K562 (cell line): ENCODE measurements at places on chromosomes 4 and X. TPM values are rescaled to one million over a fixed set of nuclear protein-coding genes. Genes with fewer than 3 reads are reported as not detected.
A peak's percentile ranks its signal among the peaks of the same experiment; 100 is the strongest.

The RAB39B gene
- total RNA-seq: 0.07 and 0.09 TPM in 2 replicates

The HPF1 gene
- 31.1 and 31.6 TPM in 2 replicates for total RNA-seq

The ZFP92 gene
- 3.3 and 3.5 TPM in 2 replicates for total RNA-seq

The ARSD gene
- 0.13 and 0.16 TPM in 2 replicates for total RNA-seq

The SPIN4 gene
- total RNA-seq: 23.7 and 24.5 TPM in 2 replicates

The SAGE1 gene
- total RNA-seq: 22.8 and 22.9 TPM in 2 replicates

The BMPR1B gene
- total RNA-seq: not detected in 2 replicates

The STATH gene
- total RNA-seq: not detected in 2 replicates

The LRAT gene
- 0.07 and 0.09 TPM in 2 replicates for total RNA-seq

The GAGE13 gene
- 77.6 and 79.1 TPM in 2 replicates for total RNA-seq

The CPEB2 gene
- total RNA-seq: 3.0 and 3.2 TPM in 2 replicates

DNA sequence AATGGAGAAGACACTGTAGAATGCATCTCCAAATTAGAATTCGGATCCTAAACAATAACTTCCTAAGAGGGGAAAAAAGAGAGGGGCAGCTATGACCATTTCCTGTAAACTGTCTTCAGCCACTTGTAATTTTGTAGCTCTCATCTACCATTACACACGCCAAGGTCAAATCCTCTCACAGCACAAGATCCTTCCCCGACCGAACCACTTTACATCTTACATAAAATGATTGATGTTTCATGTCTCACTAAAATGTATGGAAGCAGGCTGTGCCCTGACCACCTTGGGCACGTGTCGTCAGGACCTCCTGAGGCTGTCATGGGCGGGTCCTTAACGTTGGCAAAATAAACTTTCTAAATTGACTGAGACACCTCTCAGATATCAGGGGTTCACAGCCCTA lies 24.1 kb upstream of the PBDC1 start:
- no peaks in the 10 kb centered on the region; the same call in 1 of the 2 replicates for H3K4me1 ChIP-seq
- H3K27ac ChIP-seq: peak overlapping the region; percentile 61
- no peak overlapping the region for H3K4me3 ChIP-seq
- no peaks in the 10 kb centered on the region for H3K36me3 ChIP-seq

DNA sequence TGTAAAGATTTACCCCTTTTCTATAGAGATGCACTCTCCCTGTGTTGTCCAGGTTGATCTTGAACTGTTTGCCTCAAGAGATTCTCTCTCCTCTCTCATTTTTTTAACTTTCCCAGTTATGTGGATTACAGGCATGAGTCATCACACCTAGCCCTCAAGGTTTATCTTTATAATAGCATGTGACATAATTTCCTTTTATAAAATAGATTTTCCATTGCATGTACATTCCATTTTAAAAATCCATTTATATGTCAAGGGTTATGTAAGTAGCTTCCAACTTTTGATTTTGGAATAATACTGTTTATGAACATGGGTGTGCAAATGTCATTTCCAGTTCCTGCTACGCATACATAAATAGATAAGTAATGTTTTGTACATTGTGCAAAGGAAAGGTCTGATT lies 20.6 kb downstream of the ZNF721 start:
- H3K27ac ChIP-seq: no peak overlapping the region
- H3K4me1 ChIP-seq: no peaks in the 10 kb centered on the region
- DNase-seq: no peak
- H3K4me3 ChIP-seq: no peak overlapping the region
- no peaks in the 10 kb centered on the region for H3K36me3 ChIP-seq

- peak; percentile 35 for DNase-seq
- H3K27me3 ChIP-seq: no peaks in the 10 kb centered on the region
- H3K4me1 ChIP-seq: no peaks in the 10 kb centered on the region
- no peak overlapping the region for H3K27ac ChIP-seq
- no peaks in the 10 kb centered on the region for H3K36me3 ChIP-seq
Measured at GRCh38 chr4:85084371-85085094, 118.0 kb upstream of the WDFY3 start.

GRCh38 chr4:161881370-161881769 lies 282.4 kb downstream of the FSTL5 start:
- no peak overlapping the region for H3K27ac ChIP-seq
- no peak for DNase-seq

- H3K27ac ChIP-seq: no peak overlapping the region
- no peaks in the 10 kb centered on the region for H3K27me3 ChIP-seq
- H3K4me3 ChIP-seq: no peak overlapping the region
- H3K36me3 ChIP-seq: no peaks in the 10 kb centered on the region
- no peaks in the 10 kb centered on the region for H3K4me1 ChIP-seq
Measured at GRCh38 chr4:136691607-136692006, 840.7 kb downstream of the PCDH18 start.

DNA sequence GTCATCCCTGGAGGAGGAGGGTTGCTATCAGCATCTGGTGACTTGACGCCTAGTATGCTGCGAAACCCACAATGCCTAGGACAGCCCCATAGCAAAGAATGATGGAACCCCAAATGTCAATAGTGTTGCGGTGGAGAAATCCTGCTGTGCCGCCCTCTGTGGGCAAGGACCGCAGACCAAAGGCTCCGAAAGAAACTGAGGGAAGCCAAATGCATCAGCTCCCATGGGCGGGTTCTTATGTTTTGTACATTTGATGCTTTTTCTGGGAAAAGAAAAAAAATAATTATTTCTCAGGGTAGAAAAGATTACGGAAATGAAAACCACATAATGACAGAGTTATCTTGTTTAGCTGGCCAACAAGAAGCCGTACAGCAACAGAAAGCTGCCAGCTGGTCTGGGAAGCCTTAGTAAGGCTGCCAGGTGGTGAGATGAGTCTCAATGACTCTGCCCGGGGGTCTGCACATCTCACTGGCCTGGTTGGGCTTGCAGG lies 95.0 kb upstream of the TBL1X start:
- no peak for DNase-seq
- no peaks in the 10 kb centered on the region for H3K36me3 ChIP-seq
- no peaks in the 10 kb centered on the region for H3K4me1 ChIP-seq
- H3K27me3 ChIP-seq: no peaks in the 10 kb centered on the region
- H3K4me3 ChIP-seq: no peak overlapping the region

GRCh38 chrX:110317061-110317819 lies 645 bp downstream of the AMMECR1 start:
- peak overlapping the region; percentile 95 for H3K4me3 ChIP-seq
- 0 out of 2 replicates have a peak, but pooled peaks cover 3% of the 10 kb centered on the region for H3K4me1 ChIP-seq
- H3K27ac ChIP-seq: peak overlapping the region; percentile 91
- no peaks in the 10 kb centered on the region for H3K27me3 ChIP-seq
- H3K36me3 ChIP-seq: peaks cover 2% of the 10 kb centered on the region; the same call in 1 of the 3 replicates

DNA sequence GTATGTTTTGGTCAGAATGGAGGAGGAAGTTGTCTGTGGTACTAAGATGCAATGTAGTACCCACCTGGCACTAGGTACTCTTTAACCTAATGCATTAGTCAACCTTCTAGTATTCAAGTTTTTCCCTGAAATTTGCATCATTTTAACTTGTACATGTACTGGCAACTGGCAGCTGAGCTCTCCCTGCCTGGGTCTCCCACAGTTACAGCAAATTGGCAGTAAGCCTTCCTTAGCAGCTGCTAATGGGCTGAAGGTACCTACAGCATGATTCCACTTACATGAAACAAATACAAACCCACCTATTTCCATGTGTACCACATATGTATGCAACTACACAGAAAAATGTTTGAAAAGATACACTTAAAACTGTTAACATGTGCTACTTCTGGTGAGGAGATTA lies 8.1 kb upstream of the KLHL2 start:
- DNase-seq: no peak
- peaks cover 15% of the 10 kb centered on the region for H3K27me3 ChIP-seq
- H3K36me3 ChIP-seq: no peaks in the 10 kb centered on the region
- no peak overlapping the region for H3K4me3 ChIP-seq
- H3K27ac ChIP-seq: no peak overlapping the region
- no peaks in the 10 kb centered on the region for H3K4me1 ChIP-seq

GRCh38 chr4:102578819-102579218 lies 77.7 kb downstream of the NFKB1 start:
- no peak for DNase-seq
- H3K27ac ChIP-seq: no peak overlapping the region
- H3K4me1 ChIP-seq: no peaks in the 10 kb centered on the region
- H3K27me3 ChIP-seq: no peaks in the 10 kb centered on the region
- H3K36me3 ChIP-seq: peaks cover 15% of the 10 kb centered on the region; the same call in 1 of the 3 replicates

DNA sequence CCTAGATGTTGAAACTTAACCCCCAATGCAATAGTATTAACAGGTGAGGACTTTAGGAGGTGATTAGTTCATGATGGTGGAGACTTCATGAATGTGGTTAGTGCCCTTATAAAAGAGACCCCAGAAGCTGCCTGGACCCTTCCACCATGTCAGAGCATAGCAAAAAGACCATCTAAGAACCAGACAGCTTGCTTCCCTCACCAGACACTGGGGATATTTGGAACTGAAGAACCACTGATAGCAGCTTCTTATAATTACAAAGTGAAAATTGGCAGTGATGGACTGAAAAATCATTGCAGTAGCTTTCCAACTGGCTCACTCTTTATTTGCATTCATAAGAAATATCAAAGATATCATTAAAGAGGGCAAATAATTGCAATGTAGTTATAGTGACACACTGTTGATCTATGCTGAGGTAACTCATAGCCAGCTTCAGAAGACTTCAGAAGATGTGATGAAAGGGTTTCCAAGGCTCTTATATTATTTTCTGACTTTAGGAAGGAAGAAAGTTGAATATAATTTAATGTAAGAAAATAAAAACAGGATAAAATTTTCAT lies 5.8 kb downstream of the RASSF6 start:
- no peaks in the 10 kb centered on the region for H3K36me3 ChIP-seq
- DNase-seq: no peak
- H3K27ac ChIP-seq: no peak overlapping the region
- no peak overlapping the region for H3K4me3 ChIP-seq
- H3K27me3 ChIP-seq: peaks cover 4% of the 10 kb centered on the region; the same call in 1 of the 3 replicates

DNA sequence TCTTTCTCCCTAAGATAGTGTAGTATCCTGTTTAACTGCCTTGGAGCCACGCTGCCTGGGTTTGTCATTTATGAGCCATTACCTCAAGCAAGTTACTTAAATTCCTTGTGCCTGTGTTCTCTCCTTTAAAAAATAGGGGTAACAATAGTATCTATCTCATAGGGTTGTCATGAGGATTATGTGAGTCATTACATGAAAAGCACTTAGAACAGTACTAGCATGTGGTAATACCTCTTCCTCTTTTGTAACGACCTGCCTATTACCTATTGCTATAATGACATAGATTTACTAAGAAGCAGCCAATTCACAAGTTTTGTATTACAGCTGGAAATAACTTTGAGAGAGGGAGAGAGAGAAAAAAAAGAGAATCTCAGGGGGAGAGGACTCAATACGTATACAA lies 834.7 kb downstream of the RAPGEF2 start:
- no peak for DNase-seq
- no peaks in the 10 kb centered on the region for H3K36me3 ChIP-seq
- no peaks in the 10 kb centered on the region for H3K27me3 ChIP-seq
- H3K4me3 ChIP-seq: no peak overlapping the region
- H3K4me1 ChIP-seq: no peaks in the 10 kb centered on the region

GRCh38 chr4:165006886-165007285 lies 24.9 kb upstream of the TRIM60 start:
- H3K27ac ChIP-seq: no peak overlapping the region
- peaks cover 47% of the 10 kb centered on the region for H3K27me3 ChIP-seq
- no peaks in the 10 kb centered on the region for H3K36me3 ChIP-seq
- no peak overlapping the region for H3K4me3 ChIP-seq

- no peaks in the 10 kb centered on the region for H3K36me3 ChIP-seq
- H3K4me3 ChIP-seq: no peak overlapping the region
- H3K27ac ChIP-seq: no peak overlapping the region
- peaks cover 5% of the 10 kb centered on the region for H3K4me1 ChIP-seq
Measured at GRCh38 chr4:8105306-8106100, 53.1 kb downstream of the ABLIM2 start.

GRCh38 chr4:117814277-117815246 lies 219.7 kb upstream of the NDST3 start:
- no peaks in the 10 kb centered on the region for H3K36me3 ChIP-seq
- no peak overlapping the region for H3K4me3 ChIP-seq
- H3K4me1 ChIP-seq: no peaks in the 10 kb centered on the region
- no peak overlapping the region for H3K27ac ChIP-seq

- H3K4me1 ChIP-seq: no peaks in the 10 kb centered on the region
- no peak for DNase-seq
- H3K27ac ChIP-seq: no peak overlapping the region
- H3K36me3 ChIP-seq: no peaks in the 10 kb centered on the region
- no peaks in the 10 kb centered on the region for H3K27me3 ChIP-seq
Measured at GRCh38 chr4:106414366-106414765, 45.8 kb upstream of the GIMD1 start.

- no peaks in the 10 kb centered on the region for H3K27me3 ChIP-seq
- H3K4me3 ChIP-seq: no peak overlapping the region
- H3K4me1 ChIP-seq: no peaks in the 10 kb centered on the region
- H3K27ac ChIP-seq: no peak overlapping the region
- H3K36me3 ChIP-seq: no peaks in the 10 kb centered on the region
Measured at GRCh38 chr4:80471756-80472155, 136.2 kb downstream of the CFAP299 start.

- no peaks in the 10 kb centered on the region for H3K27me3 ChIP-seq
- no peaks in the 10 kb centered on the region for H3K36me3 ChIP-seq
- DNase-seq: no peak
- H3K27ac ChIP-seq: no peak overlapping the region
- H3K4me3 ChIP-seq: no peak overlapping the region
Measured at GRCh38 chr4:138450546-138451275, 208.6 kb upstream of the SLC7A11 start.

DNA sequence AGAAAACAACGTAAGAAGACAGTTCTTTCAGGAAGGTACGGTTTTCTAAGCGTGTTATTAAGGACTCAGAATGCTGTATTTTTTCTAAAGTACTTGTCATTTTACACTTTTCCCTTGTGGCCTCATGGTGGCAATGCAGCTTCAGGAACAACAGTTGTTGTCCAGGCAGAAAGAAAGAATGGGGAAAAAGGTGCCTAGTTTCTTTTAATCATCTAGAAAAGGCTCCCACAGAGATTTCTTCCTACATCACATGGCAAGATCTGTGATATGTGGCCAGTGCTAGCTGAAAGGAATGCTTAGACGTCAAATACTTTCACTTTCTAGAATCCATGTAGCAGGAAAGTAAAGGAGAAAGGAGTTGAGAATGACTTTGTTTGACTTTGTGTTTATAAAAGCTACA lies 49.0 kb upstream of the TRAM1L1 start:
- DNase-seq: no peak
- H3K27ac ChIP-seq: no peak overlapping the region
- H3K4me3 ChIP-seq: no peak overlapping the region
- H3K4me1 ChIP-seq: no peaks in the 10 kb centered on the region
- H3K36me3 ChIP-seq: no peaks in the 10 kb centered on the region
- H3K27me3 ChIP-seq: no peaks in the 10 kb centered on the region

GRCh38 chr4:102757681-102758080 lies 3.1 kb downstream of the MANBA start:
- no peak overlapping the region for H3K27ac ChIP-seq
- H3K27me3 ChIP-seq: no peaks in the 10 kb centered on the region
- no peak for DNase-seq

- H3K4me3 ChIP-seq: no peak overlapping the region
- no peak for DNase-seq
- no peaks in the 10 kb centered on the region for H3K27me3 ChIP-seq
Measured at GRCh38 chr4:101306225-101306624, 41.1 kb downstream of the PPP3CA start.

GRCh38 chrX:123859409-123859845 lies 426 bp upstream of the XIAP start:
- no peaks in the 10 kb centered on the region; the same call in 2 of the 3 replicates for H3K4me1 ChIP-seq
- peak overlapping the region; percentile 91 for H3K27ac ChIP-seq
- H3K36me3 ChIP-seq: peaks cover 13% of the 10 kb centered on the region; the same call in 1 of the 3 replicates

- no peaks in the 10 kb centered on the region for H3K4me1 ChIP-seq
- DNase-seq: no peak
- H3K27me3 ChIP-seq: no peaks in the 10 kb centered on the region
Measured at GRCh38 chrX:129665916-129666644, 11.3 kb upstream of the APLN start.
